Stimulated activated CD4-positive, alpha-beta T cell treated with anti-CD3 and anti-CD28 coated beads, Interleukin-2, amount 100 ng/mL, for 24 hours (primary cell): ENCODE measurements at places on chromosomes 6 and 20.
A peak's percentile ranks its signal among the peaks of the same experiment; 100 is the strongest.

DNA sequence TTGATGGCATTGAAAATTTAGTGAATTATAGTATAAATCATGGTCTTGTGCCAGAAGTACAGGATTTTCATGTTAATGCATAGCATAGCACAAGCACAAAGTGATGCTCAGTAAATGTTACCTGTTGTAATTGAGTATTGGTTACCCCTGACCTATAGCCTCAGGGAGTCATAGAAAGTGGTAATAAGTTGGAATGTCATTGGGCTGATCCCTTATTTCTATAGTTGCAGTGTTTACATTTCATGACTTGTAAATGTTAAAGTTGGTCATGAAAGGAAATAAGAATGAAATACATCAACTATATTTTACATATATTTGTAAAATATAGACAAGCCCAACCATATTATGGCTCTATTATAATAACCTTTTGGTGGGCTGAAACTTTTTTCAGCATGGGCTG is 7.0 kb downstream of the RWDD1 start:
- no peak for DNase-seq

- no peak for DNase-seq
Observed at GRCh38 chr6:142413111-142413510, 111.3 kb downstream of the ADGRG6 start.

DNA sequence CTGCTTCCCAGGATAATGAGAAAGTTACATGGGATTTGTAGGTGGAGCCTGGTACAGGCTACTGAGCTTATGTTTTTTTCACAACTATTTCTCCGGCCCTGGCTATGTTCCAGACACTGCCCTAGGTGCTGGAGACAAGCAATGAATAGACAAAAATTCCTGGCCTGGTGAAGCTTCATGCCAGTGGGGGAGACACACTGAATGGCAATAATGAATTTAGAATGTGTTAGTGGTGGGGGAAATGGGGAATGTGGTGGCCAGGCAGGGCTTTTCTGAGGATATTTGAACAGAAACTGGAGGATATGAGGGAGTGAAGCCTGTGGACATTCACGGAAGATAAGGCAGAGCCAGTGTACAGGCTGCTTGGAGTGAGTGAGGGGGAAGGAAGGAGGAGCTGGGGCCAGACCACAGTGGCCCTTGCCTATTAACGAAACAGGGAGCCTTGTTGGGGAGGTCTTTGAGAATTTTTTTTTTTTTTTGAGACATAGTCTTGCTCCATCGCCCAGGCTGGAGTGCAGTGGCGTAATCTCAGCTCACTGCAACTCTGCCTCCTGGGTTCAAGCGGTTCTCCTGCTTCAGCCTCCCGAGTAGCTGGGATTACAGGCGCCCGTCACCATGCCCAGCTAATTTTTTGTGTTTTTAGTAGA is 6.6 kb downstream of the FOXS1 start:
- no peak for DNase-seq

GRCh38 chr20:6626805-6627204 is 140.7 kb upstream of the BMP2 start:
- no peak for DNase-seq

- DNase-seq = no peak
Observed at GRCh38 chr6:36688739-36689075, 8.9 kb upstream of the RAB44 start.

GRCh38 chr20:17674722-17675518 is 7.1 kb downstream of the RRBP1 start:
- no peak for DNase-seq

DNA sequence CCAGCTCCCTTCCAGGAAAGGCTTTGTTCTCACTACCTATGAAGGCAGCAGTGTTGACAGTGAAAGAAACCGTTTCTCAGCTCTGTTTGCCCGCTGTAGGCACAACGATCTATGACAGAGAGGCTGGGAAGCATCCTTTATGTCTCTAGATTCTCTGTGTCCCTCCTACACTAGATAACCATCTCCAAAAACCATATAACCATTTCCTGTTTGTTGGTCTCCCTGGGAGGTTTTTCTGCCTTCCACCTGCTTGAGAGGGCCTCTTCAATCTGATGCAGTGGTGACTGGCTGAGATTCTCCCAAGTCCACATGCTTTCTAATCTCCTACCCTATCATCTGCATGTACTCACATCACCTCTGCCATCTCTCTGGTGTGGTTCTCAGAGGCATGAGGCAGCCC is 32.0 kb upstream of the TMEM217 start:
- peak; percentile 18 for DNase-seq

DNA sequence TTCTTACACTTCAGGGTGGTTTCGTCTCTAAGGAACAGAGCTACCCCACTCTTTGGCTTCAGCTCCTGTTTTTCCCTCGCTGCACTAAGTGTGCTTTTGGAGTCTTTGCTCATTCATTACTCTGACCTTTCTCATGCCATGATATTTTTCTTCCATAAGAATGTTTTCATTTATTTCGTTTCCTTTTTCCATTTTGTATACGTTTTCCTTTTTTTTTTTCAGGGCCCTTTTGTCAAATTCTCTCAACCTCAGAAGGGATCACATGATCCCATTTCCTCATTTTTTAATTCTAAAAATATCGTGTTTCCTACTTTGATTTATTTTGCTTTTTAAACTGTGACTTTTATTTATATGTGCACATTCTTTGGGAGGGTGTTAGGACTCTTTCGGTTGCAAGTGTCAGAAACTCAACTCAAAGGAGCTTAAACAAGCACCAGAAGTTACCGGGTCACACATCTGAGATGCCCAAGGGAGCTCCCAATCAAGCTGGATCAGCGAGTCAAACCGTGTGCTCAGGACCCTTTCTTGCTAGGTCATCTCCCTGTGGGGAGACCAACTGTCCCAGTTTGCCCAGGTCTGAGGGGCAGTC is 40.6 kb downstream of the GCNT2 start:
- no peak for DNase-seq

DNA sequence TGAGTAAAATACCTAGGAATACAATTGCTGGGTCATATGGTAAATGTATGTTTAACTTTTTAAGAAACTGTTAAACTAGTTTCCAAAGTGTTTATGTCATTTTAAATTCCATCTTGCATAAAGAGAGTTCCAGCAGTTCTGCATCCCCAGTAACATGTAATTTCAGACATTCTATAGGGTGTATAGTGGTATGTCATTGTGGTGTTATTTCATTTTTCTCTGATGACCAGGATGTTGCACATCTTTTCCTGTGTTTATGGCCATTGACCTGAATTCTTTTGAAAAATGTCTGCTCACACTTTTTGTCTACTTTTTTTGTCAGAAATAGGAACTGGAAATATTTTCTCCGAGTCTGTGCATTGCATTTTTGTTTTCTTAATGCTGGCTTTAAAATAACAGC is 128.9 kb downstream of the TMEM200A start:
- no peak for DNase-seq

- no peak for DNase-seq
Observed at GRCh38 chr20:37945091-37945547, 42.2 kb downstream of the VSTM2L start.

DNA sequence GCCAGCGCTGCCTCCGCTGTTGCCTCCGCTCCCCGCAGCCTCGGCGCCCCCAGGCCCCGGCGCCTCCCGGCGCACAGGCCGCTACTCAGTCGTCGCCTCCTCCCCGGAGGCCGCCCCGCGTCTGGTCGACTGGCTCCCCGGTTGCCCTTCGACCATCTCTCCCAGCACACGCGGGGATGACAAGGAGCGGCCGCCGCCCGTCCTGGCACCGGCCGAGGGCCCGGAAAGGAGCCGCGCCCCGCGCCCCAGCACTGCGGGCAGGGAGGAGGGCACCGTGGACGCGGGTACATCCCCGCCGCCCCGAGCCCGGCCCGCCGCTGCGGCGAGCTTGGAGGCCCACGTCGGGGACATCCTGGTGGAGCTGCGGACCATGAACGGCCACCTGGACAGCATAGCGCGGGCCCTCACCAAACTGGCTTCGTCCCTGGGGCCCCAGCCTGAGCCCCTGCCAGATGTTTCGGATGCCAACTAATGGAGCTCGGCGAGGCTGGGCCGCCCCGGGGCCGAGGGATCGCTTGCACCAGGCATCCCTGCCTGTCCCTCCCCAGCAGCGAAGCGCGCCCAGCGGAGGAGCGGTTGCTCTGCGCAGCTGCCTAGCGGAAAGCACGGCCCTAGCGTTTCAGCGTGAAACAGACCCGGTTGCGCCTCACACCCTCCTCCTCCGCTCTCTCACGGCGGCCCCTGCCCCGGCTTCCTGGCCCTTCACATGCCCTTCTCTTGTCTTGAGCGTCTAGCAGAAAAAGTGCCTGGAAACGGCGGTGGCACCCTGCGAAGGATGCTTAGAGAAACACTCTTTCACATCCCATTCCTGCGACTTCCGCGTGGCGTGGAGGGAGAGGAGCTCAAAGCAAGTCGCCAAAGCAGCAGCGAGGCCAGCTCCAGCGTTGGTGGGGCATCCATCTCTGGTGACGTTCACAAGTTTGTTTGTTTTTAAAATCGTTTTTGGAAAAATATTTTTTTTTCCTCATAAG is 285.8 kb upstream of the SUPT3H start:
- peak; percentile 67 for DNase-seq

DNA sequence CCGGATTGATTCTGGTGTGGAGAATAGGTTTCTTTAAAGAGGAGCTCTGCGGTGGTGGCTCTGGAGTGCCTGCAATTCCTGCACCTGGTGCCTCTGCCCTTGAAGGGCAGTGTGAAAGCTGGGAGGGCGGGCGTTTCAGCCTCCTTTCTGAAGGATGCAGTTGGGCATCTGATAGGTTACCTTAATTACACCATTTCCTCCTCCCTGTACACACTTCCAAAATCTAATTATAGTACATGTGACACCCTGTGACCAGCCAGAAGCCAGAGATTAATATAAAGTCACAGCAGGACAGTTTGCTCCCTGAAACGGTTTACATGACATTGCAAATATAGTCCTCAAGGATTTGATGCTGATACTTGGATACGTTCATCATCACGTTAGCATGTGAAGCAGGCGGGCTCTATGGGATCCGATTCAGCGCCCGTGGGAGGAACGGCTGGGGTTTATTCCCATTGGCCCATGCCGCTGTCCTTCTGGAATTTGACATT is 548.2 kb downstream of the QKI start:
- no peak for DNase-seq

GRCh38 chr20:17407550-17407949 is 123.6 kb downstream of the BFSP1 start:
- no peak for DNase-seq

DNA sequence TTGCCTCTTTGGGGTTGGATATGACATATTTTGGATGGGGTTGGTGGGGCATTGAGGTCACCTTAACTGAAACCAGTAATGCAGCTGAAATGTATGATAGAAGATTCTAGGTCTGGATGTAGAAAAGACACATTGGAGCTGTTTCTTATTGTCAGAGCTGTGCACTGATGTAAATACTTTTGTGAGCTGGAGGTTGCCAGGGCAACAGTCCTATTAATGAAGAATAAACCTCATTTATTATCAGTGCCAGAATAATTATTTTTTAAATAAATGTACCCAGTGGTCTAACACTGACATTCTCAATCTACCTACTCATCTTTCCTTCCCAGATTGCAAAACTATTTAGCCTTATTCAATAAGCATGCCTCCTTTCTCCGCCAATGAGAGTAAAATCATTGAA is 57.0 kb downstream of the CAP2 start:
- no peak for DNase-seq

DNA sequence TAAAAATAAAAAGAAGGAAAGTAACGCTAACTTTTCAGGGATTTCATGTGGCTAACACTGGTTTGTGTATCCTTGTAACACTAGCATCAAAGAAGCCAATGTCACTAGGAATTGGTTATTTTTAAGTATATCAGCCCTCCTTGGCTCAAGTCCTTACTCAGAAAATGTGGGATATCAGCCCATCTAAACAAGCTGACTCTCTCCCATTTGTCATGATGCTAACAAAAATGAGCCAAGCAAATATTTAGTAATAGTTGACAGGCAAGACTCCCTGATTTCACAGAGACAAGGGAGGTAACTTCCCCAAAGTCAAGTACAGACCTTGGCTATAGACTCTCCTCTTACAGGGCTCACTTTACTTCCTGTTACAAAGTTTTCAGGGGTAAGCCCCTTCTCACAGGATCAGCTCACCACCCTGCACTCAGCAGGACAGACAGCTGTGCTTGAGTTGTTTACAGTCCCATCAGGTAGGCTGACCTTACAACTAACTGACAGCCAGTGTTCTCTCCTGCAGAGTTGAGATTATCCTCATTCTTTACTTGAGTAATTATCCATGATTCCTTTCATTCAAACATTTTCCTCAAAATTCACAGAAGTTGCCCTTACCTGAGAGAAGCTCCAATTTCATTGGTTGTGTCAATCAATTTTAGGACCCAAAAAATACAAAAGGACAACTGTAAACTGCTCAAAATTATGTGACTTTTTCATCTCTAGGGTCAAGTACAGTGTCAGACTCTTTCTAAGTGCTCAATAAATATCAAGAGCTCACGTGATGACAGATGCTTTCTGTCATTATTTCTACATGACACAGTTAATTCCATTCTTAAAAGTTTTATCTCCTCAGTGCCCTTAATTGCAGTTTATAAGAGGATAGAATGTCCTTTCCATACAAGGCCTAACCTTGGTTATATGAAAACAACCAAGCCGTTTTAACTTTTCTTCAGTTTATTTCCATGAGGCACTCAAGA is 38.1 kb upstream of the BMP5 start:
- no peak for DNase-seq

DNA sequence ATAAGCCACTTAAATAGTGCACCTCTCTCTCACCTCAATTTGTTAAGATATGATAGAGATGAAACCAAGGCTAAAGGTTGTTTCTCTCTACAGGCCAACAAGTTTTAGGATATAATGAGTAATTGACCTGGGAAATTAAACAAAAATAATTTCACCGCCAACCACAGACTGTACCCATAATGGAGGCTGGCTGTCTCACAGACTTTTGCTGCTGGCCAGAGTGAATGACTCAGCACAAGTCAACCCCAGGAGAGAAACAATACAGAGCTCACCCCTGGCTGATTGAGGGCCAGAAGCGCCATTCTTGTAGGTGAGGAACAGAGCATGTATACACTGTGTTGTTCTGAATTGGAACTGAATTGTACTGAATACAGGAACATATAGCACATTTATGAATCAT is 99.9 kb downstream of the CAP2 start:
- no peak for DNase-seq

GRCh38 chr6:153503810-153504209 is 372.7 kb upstream of the RGS17 start:
- no peak for DNase-seq

- DNase-seq = no peak
Observed at GRCh38 chr6:135062735-135063134, 8.1 kb upstream of the HBS1L start.

GRCh38 chr20:37921341-37921929 is 18.5 kb downstream of the VSTM2L start:
- DNase-seq = no peak
